ENCODE measurements at places on chromosomes 1 and 21.
A peak's percentile ranks its signal among the peaks of the same experiment; 100 is the strongest.

DNA sequence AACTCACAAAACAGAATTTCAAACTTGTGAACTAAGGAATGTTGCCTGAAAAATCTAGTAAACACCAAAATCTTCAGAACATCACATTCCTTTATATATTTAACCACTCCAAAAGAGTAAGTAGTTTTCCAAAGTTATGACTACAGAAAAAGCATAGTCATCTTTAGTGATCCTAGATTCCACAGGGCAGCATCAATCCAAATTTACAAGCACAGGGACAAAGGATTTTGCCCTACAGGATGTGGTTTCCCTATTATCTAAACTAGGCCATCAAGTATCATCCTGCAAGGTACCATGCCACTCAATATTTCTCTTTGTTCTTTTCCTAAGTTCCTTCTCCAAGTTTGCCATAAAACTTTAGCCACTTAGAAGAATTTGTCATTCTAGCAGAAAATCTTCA is 33.0 kb downstream of the COP1 start:
- DNase-seq: no peak

DNA sequence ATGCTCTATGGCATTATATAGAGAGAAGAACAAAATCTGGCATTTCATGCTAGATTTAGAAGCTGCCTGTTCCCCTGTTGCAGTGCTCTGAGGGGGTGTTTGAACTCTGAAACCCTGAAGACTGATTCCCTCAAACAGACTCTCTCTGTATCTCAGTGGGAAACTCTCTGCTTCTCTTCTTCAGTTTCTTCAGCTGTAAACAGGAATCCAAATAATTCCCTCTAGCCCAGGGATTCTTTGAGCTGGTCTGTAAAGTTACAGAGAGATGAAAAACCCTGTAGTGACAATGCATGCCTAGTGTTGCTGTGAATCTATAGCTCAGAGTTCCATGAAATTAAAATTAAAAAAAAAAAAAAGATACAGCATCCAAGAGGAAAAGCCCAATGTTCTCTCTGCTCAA is 17.0 kb upstream of the ROR1 start:
- DNase-seq: no peak

GRCh38 chr1:33332357-33332789 is 11.5 kb upstream of the A3GALT2 start:
- no peak for DNase-seq

- no peak for DNase-seq
Observed at GRCh38 chr1:158961178-158961577, 29.8 kb downstream of the PYHIN1 start.

GRCh38 chr1:100168051-100168450 is 10.0 kb downstream of the LRRC39 start:
- DNase-seq: no peak

DNA sequence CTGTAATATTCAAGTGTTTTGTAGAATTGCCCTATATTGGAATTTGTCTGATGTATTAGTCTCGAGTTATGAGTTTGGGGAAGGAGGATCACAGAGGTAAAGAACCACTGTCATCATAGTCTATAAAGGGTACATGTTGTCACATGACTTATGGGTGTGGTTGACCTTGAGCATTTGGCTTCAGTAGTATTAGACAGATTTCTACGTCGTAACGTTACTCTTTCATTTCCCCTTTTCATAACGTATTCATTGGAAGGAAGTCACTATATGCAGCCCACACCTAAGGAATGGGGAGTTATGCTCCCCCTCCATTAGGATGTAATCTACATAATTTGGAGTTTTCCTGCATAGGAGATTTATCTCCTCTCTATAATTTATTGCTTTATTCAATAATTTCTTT is 110.1 kb upstream of the VAV3 start:
- DNase-seq: no peak

DNA sequence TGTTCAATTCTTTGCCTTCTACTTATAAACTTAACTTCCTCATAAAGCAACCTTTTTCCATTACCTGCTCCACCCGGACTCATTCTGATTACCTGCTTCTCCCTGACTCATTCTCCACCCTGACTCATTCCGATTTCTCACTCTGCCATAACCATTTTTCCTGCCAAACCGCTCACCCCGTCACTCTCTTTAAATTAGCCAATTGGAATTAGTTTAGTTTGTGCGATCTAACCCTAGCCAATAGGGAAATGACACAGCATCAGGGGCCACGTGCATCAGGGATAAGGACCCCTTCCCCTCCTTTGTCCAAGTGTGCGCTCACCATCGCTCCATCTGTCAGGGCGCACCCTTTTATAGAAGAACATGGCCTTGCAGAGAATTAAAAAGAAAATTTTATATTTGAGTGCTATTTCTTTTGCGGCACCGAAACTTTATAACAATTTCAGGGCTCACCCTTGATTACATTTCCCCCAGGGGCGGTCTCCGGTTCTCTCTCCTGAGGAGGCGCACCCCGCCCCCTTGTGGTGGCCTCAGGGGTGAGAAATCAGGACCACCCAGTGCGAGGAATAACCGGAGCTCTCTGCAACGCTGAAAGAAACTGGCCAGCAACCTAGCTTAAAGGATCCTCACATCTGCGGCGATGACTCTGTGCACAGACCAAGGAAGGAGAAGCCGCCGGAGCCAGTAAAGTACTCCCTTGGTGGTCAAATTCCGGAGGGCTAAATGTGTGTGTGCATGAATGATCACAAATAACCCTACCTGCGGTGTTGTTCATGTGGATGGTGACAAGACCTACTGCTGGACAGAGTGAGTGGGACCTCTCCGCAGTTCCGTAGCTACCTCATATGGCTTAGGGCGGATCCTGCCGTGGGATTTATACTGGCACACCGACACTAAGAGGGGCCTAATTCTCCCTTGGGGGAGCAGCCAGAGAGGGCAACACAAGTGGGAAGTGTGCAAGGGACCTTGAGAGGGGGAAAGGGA is 30.3 kb upstream of the CBR3 start:
- peak; percentile 43 for DNase-seq

- DNase-seq: no peak
Observed at GRCh38 chr1:40072142-40072541, 24.9 kb downstream of the PPT1 start.

DNA sequence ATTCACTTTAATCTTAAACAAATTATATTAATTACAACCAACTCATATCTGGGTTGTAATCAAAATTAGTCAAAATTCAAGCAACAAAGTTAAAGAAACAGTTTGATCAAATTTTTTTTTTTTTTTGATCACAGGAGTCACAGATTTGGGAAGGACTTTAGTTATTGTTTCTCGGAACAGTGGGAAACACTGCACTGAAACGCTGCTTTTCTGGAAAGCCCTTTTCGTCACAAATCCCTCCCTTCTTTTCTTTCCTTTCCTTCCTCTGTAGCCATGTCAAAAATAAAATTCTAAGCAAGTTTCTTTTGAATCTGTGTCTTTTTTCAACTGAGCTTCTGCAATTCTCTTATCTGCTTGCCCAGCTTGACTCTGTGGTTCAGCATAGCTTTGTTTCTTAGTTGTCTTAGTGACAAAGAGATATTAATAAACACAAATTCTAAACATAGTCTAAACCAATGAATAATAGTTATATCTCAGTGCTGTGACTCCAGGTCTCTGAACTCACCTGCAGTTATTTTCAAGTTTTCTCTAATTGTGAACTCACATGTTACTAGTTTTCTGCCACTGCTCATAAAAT is 53.8 kb downstream of the PTGS2 start:
- no peak for DNase-seq

GRCh38 chr1:54671985-54672608 is 30.5 kb downstream of the MROH7 start:
- DNase-seq: peak; percentile 47

DNA sequence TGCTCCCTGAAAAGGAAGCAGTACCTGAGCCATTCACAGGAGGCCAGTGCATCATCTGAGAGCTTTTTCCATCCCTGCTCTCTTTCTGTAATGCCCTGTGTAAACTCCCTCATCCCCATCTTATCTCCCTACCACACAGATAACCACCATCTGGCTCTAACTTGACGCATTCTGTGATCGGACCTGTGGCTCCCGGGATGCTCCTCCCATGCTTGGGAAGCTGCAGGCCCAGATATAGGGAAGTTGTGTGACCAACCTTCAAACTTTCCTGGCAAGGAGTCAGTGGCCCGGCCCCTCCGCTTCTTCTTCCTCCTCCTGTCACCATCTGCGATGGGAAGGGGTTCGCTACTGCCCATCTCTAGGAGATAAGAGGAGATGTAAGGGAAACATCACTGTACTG is 21.1 kb downstream of the MKNK1 start:
- no peak for DNase-seq

- no peak for DNase-seq
Observed at GRCh38 chr21:45280969-45281368, 6.7 kb downstream of the POFUT2 start.

DNA sequence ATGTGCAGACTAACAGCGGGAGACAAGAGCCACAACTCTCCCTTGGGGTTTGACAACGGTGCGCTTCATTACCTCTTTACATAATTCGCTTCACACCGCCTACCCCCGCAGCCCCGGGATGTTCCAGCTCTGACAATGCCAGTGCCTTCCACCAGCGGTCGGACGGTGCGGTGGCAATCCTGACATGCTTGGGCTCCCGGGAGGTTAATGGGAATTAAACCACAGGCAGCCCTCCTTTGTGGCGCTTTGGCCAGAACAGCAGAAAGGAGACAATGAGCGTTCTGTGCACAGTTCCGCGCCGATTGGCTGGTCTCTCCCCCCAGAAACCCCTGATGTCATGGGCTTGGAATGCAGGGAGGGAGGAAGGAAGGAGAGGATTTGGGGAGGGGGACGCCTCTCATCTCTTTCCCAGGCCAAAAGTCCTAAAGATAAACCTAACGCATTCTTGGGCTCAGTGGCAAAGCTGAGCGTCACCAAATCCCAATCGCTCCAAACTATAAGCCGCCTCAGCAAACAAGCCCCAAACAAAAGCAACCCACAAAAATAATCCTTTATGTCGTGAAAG is 1.3 kb downstream of the CNN3 start:
- no peak for DNase-seq

- DNase-seq: no peak
Observed at GRCh38 chr21:31124010-31124409, 85.7 kb upstream of the KRTAP19-8 start.

DNA sequence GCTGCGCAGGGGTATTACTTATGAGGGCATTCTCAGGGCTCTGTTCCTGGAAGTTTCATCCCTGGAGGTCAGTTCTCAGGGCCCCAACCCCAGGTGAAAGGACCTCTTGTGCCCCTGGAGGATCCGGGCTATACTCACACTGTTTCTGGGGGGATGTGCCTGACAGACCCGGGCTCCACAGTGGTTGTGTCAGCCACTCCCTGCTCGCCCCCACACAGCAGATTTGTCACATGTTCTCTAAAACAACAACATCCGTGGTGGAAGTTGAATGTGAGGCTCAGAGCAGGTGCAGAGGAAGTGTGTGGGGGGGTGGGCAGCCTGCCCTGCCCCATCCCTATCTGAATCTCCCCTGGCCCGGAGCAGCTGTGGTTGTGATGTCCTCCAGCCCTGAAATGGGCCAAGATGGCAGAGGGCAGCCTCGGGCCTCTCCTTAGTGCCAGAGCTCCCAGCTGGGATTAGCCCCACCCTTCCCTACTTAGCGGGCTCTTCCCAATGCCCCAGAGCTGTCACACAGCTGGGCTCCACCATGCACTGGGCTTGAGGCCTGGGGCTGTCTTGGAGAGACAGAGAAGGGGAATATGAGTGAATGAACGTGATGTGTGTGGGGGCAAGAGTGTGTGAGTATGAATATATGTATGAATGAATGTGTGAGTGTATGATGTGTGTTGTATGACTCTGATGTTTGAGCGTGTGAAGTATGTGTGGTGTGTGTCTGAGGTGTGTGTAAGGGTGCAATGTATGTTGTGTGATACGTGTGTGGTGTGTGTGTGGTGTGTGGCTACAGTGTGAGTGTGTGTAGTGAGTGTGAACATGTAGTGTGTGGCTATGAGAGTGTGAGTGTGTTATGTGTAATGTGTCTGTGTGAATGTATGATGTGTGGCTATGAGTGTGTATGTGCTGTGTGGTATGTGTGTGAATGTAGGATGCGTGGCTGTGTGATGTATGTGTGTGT is 1.5 kb upstream of the FCMR start:
- no peak for DNase-seq

DNA sequence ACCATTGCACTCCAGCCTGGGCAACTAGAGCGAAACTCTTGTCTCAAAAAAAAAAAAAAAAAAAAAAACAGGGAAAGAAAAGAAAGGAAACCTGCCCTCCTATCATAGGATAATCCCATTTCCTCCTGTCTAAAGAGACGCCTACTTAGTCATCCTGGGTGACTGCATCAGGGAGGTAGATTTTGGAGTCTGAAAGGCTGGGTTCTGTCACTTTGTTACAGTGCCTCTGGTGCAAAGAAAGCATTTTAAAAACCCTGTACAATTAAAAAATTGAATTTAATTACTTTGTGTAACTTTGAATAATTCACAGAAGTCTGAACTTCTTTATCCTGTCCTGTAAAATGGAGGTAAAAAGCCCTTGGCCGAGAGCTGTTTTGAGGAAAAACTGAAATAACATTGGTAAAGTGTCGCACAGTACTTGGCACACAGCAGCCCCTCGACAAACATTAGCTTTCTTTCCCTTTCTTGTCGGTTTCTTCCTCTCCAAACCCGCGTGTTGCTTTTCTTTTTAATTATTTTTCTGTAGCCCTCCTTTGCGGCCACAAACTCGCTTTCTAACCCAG is 657 bp upstream of the HDAC1 start:
- DNase-seq: no peak

DNA sequence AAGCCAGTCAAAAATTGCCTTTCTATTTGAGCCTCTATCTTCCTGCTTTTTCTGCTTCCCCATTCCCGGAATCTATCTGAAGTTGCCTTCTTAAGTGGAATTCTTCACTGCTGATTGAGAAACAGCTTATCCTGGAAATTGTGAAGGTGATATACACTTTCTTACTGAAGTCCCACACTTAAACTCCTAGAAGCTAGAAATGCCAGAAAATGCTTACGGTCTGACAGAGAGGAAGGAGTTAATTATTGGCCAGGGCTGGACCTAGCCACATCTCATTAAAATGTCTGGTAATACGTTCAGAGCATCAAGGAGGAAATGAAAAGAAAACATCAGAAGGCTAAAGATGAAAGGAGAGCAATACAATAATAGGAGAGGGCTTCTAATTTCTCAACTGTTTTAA is 292.5 kb upstream of the SNX7 start:
- no peak for DNase-seq

Data from stimulated activated CD8-positive, alpha-beta memory T cell treated with anti-CD3 and anti-CD28 coated beads, Interleukin-15, amount 100 ng/mL, for 1 hour (primary cell).